Mesenteric fat pad (tissue), 1 donor: ENCODE measurements at places on chromosomes 3 and 15.

GRCh38 chr3:73503781-73504180, 121.0 kb downstream of the PDZRN3 start:
- DNase-seq: no peak

DNA sequence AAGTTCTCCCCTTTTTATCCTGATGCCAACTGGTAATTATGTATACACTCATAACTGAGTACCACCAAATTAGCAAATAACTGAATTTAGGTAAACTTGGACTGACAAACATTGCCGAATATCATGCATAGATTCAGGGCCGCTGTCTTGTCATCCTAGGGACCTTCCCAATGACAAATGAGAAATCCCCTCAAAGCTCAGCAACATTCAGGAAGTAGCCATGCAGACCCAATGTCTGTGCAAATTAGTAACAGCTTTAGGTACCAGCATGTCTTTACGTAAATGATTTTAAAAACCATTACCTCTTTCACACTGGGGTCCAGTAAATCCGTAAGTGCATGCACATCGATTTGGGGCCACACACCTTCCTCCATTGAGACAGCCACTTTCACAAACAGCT, 49.5 kb downstream of the FBN1 start:
- DNase-seq: no peak

GRCh38 chr15:77440378-77440999, 19.8 kb downstream of the HMG20A start:
- no peak for DNase-seq

GRCh38 chr3:152291649-152292066, 22.9 kb downstream of the MBNL1 start:
- DNase-seq: no peak

GRCh38 chr3:187807086-187807862, 62.0 kb upstream of the BCL6 start:
- DNase-seq: no peak

GRCh38 chr3:180694321-180694720, 15.0 kb upstream of the CCDC39 start:
- no peak for DNase-seq

DNA sequence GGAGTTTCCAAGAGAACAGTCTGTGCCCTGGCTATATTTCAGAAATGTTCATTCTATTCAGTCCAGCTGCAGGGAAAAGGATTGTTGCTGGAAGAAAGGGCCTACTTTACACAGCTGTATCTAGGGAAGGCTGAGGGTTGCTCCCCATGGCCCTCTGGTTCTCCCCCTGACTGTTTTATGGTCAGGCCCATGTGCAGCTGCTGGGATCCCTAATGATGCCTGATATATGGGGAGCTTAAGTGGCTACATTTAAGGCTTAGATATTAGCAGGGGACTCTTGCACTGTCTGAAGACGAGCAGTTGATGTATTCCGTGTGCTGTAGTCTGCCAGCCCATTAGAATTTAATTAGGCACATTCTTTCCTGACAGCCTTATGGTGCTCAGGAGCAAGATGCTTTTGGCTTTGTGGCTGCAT, 72.0 kb downstream of the FAM43A start:
- DNase-seq: peak; percentile 28

DNA sequence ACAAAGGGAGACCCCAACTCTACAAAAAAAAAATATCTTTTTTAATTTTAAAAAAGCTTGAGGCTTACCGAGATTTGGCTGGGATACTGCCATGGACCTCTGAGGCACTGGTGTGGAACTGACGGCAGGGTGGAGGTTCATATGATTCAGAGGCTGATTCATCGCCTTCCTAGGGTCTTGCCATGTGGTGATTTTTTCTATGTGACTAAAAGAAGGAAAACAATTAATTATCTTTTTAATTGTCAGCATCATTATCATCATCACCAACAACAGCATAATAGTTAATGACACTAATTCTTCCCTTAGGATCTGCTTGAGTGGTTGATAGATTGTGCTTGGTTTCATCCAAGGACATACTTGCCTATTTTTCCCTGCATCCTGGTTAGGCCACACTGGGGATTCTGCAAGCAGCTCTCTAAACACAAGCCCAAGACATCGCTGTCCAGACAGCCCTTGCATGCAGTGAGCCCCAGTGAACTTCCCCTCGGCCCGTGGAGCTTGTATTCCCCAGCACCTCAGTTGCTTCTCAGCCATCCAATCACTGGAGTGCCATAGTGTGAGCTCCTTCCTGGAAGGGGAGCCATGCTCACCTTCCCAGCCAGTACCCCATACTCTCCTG, 84.9 kb downstream of the WWTR1 start:
- DNase-seq: no peak

DNA sequence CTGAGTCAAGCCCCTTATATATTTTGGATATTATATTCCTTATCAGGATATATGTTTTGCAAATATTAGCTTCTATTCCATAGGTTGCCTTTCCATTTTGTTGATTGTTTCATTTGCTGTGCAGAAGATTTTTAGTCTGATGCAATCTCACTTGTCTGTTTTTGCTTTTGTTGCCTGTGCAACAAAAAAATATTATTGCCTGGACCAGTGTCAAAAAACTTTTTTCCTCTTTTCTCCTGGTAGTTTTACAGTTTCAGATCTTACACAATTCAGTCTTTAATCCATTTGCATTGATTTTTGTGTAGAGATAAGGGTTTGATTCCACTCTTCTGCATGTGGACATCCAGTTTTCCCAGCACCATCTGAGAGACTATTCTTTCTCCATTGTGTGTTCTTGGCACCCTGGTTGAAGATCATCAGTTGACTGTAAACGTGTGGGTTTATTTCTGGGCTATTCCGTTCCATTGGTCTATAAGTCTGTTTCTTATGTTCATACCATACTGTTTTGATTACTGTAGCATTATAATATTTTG, 228.9 kb upstream of the NR2E3 start:
- no peak for DNase-seq

DNA sequence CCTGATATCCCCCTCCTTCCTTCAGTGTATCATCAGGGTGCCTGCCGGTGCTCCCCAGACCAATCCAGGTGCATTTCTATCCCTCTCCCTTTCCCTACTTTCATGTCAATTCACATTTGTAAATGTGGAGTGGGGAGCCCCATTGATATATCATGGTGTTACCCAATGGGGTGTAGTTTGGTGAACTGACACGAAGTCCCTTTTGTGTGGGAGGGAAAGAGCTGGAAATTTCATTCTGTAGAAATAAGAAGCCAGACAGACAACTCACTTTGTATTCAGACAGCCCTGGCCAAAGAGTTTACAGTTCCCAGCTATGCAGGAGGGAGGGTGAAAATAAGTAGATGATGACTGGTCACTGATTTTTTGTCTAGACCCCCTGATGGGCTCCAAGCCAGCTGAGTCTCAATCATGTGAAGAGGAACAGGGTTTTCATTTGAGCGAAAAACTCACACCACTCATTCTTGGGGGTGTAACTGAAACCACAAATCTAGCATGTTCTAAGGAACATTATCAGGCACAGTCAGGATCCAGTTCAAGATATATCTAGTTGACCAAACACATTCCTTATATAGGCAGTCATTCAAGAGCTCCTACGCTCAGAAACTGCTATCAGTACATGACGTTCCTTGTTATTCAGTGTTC, 58.9 kb downstream of the LMCD1 start:
- DNase-seq: no peak

DNA sequence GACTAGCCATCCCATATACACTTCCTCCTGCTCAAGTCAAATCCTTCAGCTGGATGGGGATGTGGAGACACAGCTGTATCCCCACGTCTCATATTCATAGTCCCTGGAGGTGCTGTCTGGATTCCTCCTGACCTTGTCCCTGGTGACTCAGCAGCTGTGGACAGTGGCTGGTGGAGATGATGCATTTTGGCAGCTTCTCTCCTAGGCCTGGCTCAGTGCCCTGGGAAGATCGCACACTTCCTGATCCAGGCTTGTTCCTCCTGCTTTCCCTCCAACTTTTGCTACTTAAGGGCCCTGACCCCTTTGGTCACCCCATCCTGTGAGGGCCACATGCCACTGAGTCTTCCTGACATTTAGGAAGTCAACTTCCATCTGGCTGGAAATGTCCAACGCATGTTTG, 44.4 kb downstream of the ADAMTSL3 start:
- no peak for DNase-seq

DNA sequence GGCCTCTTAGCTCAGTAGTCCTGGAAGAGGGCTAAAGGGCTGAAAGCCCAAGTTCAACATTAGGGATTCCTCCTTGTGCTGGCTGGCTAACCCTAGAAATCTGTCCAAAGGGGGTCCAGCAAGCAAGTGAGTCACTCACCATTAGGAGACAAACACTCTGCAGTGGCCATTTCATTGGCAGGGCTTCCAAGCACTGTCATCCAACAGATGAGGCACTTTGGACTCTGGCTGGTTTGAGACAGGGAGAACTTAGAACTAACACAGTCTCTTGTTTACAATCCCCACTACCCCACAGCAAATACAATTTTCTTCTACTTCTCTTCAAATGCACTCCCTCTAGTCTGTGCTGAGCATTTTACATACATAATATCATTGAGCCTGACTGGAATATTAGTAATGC, 10.1 kb upstream of the WNT5A start:
- DNase-seq: no peak

DNA sequence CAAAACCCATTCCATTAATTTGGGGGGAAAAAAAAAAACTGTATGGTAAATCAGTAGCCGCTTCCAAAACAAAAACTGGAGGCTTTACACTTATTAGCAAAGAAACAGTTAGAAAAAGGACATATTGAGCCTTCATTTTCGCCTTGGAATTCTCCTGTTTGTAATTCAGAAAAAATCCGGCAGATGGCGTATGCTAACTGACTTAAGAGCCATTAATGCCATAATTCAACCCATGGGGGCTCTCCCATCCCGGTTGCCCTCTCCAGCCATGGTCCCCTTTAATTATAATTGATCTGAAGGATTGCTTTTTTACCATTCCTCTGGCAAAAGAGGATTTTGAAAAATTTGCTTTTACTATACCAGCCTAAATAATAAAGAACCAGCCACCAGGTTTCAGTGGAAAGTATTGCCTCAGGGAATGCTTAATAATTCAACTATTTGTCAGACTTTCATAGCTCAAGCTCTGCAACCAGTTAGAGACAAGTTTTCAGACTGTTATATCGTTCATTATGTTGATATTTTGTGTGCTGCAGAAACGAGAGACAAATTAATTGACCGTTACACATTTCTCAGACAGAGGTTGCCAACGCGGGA, 9.4 kb upstream of the RPL24 start:
- no peak for DNase-seq

DNA sequence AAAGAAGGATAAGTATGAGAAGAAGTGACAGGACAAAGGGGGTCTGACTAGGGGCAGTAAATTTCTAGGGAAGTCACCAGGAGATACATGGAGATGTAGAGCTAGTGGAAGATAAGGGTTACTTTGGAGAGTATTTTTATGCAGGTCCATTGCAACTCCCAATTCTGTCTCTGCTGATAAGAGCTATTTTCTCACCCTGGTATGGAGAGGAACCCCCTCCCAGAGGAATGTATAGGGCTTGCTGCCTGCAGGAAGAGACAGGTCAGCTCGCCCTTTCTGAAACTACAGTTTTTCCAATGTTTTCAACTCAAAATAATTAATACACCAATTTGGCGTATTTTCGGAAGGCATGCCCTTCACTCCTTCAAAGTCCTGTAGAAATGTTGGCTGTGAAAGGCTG, 11.4 kb upstream of the CORO2B start:
- no peak for DNase-seq

DNA sequence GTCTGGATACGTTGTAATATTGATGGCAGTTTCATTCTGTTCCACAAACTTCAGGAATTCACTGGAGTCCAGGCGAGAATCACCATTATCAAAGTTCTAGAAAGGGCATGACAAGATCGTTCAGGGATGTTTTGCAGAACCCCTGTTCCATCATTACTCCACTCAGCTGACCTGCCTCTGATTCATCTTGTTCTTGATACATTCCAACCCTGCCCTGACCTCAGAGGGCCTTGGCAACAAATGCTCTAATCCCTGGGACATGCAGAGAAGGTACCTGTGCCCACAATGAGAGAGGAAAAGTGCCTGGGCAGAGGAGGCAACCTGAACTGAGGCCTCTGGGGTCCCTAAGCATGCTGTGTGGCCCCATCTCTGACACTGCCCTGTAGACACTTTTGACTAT, 45.9 kb downstream of the FSTL1 start:
- no peak for DNase-seq

GRCh38 chr3:38567498-38567897, 71.4 kb downstream of the EXOG start:
- peak; percentile 20 for DNase-seq

DNA sequence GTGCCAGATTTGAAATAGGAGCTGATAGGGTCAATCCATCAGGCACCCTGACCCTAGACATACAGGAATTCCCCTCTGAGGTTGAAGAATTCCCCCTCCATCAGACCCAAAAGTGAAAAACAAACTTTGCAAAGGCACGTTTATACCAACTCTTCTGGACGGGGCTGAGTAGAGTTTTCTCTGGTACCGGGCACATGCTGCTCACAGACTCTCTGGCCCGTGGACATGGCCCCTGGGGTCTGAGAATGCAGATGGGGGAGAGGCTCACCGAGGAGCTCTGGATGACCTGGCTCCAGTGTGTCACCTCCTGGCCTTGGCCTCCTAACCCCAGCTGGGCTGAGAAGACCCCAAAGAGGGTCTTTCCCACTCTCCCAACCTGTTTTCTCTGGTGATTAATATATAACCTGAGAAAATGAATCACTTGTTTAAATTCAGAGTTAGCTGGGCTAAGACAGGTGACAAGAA, 11.2 kb upstream of the LIPC start:
- no peak for DNase-seq

DNA sequence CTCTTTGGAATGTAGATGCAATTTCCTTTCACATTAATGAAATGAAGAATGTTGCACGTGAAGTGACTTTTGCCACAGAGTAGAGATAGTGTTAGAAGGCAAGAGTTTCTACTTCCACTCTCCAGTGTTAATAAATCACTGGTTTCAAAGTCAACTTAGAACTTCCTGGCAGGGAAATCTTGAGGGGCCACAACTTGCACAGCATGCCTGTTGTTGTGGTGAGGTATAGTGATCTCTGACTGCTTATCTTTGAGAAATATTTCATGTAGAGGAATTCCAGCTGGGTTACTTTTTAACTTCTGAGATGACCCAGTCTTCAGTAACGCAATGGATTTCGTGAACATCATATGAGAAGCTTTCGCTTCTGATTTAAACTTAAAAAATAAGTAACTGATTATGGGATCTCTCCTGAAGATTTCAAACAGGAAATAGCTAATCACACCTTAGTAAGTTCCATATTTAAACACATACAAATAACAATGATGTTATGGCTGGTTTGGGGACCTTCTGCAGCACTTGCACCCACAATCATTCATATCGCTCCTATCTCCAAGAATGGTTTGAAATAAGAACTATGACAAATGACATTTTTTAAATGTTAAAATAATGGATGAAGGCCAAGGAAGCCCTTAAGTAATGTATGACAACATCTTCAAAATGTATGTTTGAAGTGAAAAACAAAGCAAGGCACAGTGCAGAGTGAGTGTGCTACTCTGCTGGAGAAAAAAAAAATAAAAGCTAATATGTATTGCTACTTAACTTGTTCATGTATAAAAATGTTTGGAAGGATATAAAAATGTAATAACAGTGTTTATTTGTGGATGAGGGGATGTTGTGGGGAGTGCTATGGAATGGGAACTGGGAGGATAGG, 726.5 kb upstream of the NECTIN3 start:
- no peak for DNase-seq
